ENCODE measurements at places on chromosomes 11 and 22.
A peak's percentile ranks its signal among the peaks of the same experiment; 100 is the strongest.

- no peak for DNase-seq
Measured at GRCh38 chr11:48031602-48032001, 51.2 kb downstream of the PTPRJ start.

DNA sequence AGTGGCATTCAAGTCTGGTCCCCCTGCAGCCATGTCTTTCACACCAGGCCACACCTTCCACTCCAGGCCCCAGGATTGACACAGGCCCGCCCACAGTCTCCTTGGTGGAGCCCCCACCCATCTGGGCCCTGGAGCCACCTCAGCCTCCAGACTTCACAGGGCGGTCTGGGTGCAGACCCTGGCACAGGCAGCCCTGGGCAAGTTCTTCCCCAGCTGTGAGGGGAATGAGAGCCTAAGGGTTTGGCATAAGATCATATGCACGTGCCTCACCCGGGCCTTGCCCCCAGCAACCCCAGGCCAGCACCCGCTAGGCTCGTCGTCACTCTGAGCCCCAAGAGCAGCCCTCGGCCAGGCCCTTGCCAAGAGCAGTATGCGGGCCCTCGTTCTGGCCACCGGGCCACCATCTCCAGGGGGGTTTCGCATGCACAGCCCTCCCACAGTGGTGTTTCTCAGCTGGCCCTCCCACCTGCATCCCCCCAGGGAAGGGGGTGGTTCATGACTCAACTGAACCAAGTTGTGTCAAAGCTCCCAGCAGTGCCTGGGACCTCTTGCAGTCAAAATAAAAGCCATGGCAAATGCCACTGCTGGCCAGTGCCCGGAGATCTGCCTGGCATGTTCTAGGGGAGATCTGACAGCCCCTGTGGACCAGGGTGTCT, 70.4 kb upstream of the KCNQ1OT1 start:
- DNase-seq: no peak

- DNase-seq: no peak
Measured at GRCh38 chr11:61513143-61513765, 4.7 kb downstream of the LRRC10B start.

DNA sequence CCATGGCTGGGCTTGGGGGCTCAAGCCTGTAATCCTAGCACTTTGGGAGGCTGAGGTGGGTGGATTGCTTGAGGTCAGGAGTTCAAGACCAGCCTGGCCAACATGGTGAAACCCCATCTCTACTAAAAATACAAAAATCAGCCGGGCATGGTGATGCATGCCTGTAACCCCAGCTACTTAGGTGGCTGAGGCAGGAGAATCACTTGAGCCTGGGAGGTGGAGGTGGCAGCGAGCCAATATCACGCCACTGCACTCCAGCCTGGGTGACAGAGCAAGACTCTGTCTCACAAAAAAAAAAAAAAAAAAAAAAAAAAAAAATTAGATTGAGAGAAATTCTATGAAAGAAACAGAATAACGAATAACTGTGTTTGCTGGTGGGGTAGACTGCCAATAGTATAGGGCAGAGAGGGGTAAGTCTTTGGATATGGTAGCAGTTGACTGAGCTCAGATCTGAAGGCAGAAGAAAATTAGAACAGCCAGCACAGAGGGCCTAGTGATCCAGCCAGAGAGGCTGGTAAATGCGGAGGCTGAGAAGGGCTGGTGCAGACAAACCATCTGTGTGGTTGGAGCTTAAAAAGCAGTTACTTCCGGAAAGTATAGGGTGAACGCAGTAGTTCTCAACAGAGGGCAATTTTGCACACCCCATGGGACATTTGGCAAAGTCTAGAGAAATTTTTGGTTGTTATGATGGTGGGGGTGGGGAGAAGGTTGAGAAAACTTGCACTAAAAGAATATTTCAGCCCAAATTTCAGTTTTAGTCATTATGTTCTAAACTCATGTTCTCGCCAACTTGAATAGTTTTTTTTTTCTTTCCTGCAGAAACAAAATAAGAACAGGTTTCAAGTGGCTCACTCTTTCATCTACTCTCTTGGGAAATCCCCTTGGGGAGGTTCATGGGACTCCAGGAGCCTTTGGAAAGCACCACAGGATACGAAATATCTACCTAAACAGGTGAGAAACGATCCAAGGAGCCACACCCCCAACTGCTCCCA, 1.6 kb upstream of the HORMAD2 start:
- DNase-seq: peak; percentile 22

- DNase-seq: no peak
Measured at GRCh38 chr22:28430466-28431025, 249.1 kb downstream of the TTC28 start.

DNA sequence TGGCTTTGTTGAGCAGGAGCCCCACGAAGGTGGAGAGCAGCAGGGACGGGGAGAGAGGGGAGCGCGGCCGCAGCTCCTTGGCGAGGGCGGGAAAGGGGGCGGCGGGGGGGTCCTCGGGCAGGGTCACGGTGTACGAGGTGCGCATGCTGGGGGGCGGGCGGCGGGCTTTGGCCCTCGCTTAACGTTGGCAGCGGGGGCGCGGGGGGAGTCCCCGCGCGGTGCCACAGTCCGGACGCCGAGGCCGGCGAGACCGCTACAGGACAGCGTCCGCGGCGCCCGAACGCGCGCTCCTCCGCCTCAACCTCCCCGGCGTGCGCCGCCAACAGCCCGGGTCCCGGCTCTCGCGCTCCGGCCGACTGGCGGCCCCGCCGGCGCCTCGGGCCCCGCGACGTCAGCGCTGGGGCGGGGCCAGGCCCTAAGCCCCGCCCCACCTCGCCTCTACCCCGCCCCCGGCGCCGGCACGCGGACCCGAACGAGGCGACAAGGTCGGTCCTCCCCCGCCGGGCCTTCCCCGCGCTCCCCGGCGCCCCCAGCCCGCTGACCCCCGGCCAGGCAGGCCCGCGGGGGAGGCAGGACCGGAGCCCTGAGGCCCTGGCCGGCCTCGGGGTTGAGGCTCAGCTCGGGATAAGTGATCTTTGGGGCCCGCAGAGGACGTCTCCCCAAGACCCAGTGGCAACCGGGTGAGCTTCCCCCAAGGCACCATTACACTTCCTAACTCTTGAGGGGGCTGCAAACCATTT, 17.5 kb downstream of the USP2 start:
- peak; percentile 47 for DNase-seq

All from central memory CD4-positive, alpha-beta T cell (primary cell).